ENCODE measurements at places on chromosomes 11 and 22. TPM values are rescaled to one million over a fixed set of nuclear protein-coding genes. Genes with fewer than 3 reads are reported as not detected.
A peak's percentile ranks its signal among the peaks of the same experiment; 100 is the strongest.

DNA sequence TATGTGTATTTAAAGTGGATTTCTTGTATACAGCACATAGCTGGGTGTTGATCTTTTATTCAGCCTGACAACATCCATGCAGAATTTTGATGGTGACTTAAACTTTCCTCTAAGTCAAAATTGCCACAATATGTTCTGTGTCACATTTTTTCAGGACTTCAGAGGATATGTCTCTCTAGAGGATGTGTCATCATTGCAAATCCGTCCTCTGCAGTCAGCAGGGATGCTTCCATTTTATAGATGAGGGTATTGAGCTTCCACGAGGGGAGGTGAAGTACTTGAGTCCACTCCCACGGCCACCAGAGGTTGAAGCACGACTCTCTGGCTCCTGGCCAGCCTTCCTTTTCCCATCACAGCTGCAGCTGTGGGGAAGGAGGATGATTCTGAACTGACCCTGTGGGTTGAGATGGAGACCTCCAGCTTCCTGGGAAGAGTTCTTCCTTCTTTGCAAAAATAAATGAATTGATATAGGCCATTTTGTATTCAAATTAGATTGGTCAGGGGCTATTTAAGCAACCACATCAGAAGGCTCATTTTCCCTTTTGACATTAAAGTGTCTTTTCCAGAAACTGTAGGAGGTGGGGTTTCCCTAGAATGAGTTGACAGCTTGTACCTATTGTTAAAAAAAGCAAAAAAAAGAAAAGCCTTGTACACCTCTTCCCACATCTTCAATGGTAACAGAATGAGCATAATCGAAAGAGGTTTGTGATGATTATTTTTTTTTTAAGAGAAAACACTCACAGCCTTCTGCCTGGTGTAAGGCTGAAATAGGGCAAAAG lies 55.2 kb upstream of the MYEOV start:
- DNase-seq, result no peak

GRCh38 chr11:19940831-19941230 lies 219.4 kb downstream of the DBX1 start:
- DNase-seq, result no peak

GRCh38 chr11:86143087-86144030 lies 74.5 kb upstream of the PICALM start:
- DNase-seq, result no peak

The TESMIN gene
- polyA plus RNA-seq, result 4.6 TPM

GRCh38 chr11:111193924-111194490 lies 51.5 kb upstream of the POU2AF2 start:
- DNase-seq, result no peak

The SMIM35 gene
- 0.09 TPM for polyA plus RNA-seq

GRCh38 chr11:1876361-1877063 lies 15.2 kb downstream of the PRR33 start:
- no peak for DNase-seq

- peak; percentile 8 for DNase-seq
Measured at GRCh38 chr11:120658071-120658423, 146.5 kb downstream of the GRIK4 start.

- DNase-seq, result no peak
Measured at GRCh38 chr11:34353881-34354280, 3.9 kb downstream of the ABTB2 start.

- no peak for DNase-seq
Measured at GRCh38 chr11:115739146-115739545, 234.9 kb upstream of the CADM1 start.

The DGAT2 gene
- 5.3 TPM for polyA plus RNA-seq

DNA sequence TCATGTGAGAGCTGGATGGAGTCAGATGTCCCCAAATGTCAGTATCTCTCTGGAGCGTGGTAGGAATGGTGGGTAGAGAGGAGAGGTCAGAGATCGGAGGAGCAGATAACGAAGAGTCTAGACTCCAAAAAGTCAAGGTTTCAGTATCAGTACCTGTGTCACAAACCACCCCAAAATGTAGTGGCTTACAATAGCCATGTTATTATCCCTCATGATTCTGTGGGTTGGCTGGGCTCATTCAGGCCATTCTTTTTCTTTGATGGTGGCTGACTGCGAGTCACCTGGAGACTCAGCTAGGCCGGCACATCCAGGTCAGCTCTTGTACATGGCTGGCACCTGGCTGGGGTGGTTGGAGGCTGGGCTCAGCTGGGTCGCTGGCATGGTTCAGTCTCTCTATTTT lies 7.3 kb upstream of the SSTR3 start:
- DNase-seq, result no peak

GRCh38 chr11:108093128-108093904 lies 28.1 kb upstream of the ACAT1 start:
- DNase-seq, result no peak

DNA sequence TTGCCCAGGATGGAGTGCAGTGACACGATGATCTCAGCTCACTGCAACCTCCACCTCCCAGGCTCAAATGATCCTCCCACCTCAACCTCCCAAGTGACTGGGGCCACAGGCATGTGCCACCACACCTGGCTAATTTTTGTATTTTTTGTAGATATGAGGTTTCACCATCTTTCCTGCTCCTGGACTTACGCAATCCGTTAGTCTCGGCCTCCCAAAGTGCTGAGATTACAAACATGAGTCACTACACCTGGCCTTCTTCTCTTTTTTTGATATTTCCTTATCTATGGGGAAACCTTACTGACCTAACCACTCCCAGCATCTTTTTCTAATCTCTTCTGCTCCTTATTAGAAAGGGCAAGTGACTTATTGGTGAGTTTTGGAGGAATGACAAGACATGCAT lies 121.7 kb upstream of the CHORDC1 start:
- DNase-seq, result no peak

DNA sequence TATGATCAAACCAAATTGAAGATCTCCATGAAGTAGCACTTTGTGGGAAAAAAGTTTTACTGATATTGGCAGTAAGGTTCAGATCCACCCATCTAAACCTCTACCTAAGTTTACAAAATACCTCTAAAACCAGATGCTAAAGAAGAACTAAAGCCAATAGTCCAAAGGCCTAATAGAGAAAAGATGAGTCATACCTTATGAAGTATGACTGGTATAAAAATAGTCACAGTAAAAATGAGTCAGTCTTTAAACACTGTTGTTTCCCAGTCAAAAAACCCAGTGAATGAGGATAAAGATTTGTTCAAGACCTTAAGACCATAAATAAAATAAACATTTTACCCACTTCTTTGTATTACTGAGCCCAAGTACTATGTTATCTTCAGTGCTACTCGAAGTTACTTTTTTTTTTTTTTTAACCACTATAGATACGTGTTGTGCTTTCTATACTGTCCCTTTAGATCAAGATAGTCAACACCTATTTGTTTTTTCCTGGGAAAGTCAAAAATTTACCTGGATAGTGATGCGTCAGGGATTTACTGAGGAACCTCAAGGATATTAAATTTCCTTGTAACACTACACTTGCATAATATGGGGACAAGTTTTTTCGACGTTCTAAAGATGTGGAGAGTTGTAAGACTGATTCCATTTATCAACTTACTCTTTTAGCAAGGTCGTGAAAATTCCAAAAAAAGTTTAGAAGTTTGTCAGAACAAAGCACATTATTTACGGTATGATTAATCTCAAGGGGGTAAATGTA lies 87.3 kb downstream of the CCDC73 start:
- no peak for DNase-seq

DNA sequence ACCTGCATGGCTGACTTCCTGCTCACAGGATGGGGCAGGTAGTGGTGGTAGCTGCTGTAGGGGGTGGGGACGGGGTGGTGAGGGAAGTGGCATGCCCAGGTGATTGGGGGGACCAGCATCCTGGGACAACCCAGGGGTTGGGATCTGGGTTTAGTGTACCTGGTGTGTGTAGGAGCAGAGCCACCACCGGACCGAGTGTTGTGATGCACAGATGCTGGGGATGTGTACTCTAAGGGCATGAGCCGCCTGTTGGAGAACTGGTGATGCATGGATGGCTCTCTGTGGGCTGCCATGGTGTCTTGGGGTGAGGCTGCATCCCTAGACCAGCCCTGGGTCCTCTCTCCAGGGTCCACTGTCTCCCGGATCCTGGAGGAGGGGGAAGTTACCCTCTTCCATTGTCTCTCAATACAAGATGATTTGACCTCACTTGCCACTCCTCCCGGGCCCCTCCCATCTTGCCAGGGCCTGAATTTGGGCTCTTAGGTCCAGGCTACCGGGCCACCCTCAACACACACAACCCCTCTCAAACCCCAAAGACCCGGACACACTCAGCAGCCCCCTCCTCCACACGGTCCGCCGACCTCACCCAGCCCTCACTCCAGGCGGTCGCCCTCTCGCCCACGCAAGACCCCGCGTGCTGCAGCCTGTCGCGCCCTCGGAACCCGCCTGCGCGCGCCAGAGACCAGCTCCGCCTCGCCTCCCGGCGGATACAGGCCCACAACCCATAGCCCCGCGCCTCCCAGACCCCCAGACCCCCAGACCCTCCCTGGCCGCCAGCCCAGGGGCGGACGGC lies 619 bp downstream of the LRRC75B start:
- no peak for DNase-seq

DNA sequence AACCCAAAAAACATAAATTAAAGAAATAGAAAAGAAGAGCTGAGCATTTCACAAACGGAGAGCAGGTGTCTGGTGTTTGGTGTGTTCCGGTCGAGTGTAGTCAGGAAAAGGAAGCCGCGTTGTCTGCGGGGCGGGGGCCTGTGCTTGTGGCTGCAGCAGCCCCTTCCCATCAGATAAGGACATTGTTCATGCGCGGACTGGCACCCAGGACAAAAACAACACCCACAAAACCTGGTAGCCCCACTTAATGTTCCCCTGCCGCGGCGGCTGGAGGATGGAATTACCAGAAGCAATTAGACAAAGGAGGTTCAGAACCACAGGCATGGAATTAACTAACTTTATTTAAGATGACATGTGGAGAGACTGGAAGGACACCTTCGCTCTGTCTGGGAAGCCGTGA lies 29.9 kb downstream of the KRTAP5-5 start:
- peak; percentile 25 for DNase-seq

DNA sequence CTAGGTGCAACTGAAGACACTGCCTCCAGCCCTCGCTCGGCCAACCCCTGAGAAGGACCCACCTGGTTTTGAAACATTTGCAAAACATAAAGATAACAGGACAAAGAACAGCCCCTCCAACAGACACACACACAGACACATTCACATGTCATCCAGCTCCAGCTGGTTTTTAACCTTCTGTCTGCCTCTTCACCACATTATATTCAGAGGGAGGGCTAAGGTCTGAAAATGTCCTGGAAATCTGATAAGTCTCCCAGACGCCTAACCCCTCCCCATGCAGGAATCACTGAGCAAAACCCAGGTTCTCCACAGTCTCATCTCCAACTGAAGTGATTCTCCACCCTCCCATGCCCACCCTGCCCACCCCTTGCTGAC lies 29.4 kb downstream of the PACSIN2 start:
- DNase-seq, result no peak

GRCh38 chr11:2687782-2688191 lies 12.0 kb downstream of the KCNQ1OT1 start:
- DNase-seq, result no peak

GRCh38 chr22:24095826-24096757 lies 85.0 kb downstream of the CABIN1 start:
- no peak for DNase-seq

GRCh38 chr11:95095858-95096587 lies 6.4 kb downstream of the ENDOD1 start:
- DNase-seq, result no peak

GRCh38 chr11:109929308-109929707 lies 163.9 kb upstream of the ZC3H12C start:
- DNase-seq, result no peak

DNA sequence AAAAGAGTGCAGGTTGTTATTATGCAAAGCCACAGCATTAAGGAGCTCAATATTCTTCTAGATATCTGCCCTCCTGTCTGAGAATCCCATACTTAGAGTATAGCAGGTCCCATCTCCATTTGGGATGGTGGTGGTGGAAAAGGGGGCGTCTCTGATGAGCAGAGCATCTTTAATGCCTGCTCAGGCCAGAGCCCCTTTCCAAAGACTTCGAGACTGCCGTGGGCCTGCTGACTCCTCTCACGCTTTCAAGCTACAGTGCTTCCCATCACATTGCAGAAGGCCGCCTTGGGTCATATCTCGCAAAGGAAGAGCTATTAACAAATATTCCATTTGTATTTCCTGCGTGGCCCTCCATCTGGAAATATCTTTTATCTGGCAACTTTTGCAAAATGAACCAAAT lies 10.9 kb downstream of the LMO2 start:
- DNase-seq, result no peak

GRCh38 chr11:92826136-92826535 lies 143.3 kb upstream of the MTNR1B start:
- DNase-seq, result no peak

The TTLL12 gene
- polyA plus RNA-seq, result 16.1 TPM

GRCh38 chr11:22244986-22245592 lies 52.2 kb downstream of the ANO5 start:
- DNase-seq, result peak; percentile 2

DNA sequence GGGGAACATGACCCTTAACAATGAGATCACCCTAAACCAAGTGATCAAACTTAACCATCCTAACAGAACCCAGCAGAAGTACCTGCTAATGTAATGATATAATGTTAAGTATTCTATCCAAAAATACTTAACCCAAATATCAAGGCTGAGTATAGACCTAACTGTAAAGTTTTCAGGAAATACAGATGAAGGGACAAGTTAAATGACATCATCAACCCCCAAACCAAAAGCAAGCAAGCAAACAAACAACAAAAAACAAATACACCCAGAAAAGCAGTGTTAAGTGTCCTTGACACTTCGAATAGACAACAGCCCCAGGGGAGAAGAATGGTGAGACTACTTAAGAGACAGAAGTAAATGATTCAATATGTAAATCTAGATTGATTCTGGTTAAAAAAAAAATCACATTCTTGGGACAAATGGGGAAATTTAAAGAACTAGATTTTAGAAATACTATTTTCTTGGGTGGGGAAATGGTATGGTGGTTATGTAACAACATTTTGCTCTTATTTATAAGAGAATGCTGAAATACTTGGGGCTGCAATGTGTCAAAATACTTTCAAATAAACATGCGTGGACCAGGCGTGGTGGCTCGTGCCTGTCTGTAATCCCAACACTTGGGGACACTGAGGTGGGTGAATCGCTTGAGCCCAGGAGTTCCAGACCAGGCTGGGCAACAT lies 2.5 kb downstream of the CSTF3 start:
- DNase-seq, result no peak

GRCh38 chr11:129932381-129933067 lies 37.1 kb upstream of the NFRKB start:
- DNase-seq, result no peak

GRCh38 chr22:23804781-23805291 lies 18.1 kb downstream of the SMARCB1 start:
- DNase-seq, result no peak

GRCh38 chr11:99683933-99684332 lies 663.2 kb downstream of the CNTN5 start:
- no peak for DNase-seq

DNA sequence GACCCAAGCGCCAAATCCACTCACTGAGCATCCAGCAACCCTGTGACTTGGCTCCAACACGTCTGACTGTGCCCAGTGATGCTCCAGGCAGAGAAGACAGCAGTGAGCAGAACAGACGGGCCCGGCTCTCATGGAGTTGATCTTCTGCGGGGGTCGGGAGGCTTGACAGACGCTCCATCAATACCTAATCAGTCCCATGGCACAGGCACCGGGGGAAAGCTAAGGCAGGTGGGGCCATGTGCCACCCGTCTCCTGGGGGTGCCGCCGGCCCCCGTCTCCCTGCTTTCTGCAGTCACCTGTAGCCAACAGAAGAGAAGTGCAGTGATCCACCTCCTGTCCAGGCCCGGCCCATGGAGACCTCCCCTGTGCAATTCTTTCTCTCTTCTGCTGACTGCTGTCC lies 47.5 kb downstream of the LINC01488 start:
- DNase-seq, result no peak
